Spinal cord (tissue), 10 donors: ENCODE measurements at places on chromosomes 3 and 15. TPM values are rescaled to one million over a fixed set of nuclear protein-coding genes. Genes with fewer than 3 reads are reported as not detected.

Gene GOLGA8N
- total RNA-seq, result 10.5 TPM

Gene PLCL2
- total RNA-seq, result 57.5 TPM

Gene CFAP91
- 8.8 TPM for total RNA-seq

Gene CPNE9
- 3.3 TPM for total RNA-seq

Gene EIF3J
- 75.6 TPM for total RNA-seq

Gene ANXA2
- total RNA-seq, result 1,008 TPM

Gene PRR20G
- total RNA-seq, result not detected

Gene MYZAP
- 9.3 TPM for total RNA-seq

Gene GNAT1
- not detected for total RNA-seq

Gene HRH1
- 19.3 TPM for total RNA-seq

Gene STRA6
- total RNA-seq, result 9.4 TPM

Gene SAMMSON
- 0.40 TPM for total RNA-seq

Gene TNFSF10
- 19.1 TPM for total RNA-seq

Gene NTRK3
- 49.5 TPM for total RNA-seq

Gene EFCC1
- total RNA-seq, result 0.89 TPM

Gene ZMYND10
- total RNA-seq, result 54.1 TPM

Gene EOMES
- 0.20 TPM for total RNA-seq

Gene SLC22A14
- 0.28 TPM for total RNA-seq

Gene PLA2G4B
- total RNA-seq, result 8.6 TPM
